ENCODE measurements at places on chromosomes 3 and 15.

GRCh38 chr3:34102288-34102687 lies 303.9 kb downstream of the PDCD6IP start:
- no peak for DNase-seq

DNA sequence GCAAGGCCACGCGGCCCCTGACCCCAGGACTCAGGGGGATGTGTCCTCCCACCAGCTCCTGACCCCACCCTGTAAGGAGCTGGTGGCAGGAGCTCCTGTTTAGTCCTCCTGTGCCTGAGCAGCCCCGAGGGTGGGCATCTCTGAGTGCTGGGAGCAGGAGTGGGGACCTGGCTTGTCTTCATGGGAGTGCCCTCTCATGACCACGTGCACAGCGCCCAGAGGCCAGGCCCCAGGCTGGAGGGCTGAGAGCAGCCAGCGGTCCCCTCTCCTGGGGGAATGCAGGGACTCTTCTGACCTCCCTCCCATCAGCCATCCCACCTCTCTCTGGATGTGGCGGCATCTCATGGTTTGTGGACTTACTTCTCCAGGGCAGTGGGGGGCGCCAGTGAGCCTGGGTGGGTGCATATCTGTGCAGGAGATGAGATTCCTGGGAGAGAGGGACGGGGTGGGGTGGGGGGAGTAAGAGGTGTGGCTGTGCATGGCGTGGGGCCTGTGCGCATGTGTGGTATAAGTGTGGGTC lies 205.6 kb downstream of the TBC1D2B start:
- DNase-seq, result no peak

DNA sequence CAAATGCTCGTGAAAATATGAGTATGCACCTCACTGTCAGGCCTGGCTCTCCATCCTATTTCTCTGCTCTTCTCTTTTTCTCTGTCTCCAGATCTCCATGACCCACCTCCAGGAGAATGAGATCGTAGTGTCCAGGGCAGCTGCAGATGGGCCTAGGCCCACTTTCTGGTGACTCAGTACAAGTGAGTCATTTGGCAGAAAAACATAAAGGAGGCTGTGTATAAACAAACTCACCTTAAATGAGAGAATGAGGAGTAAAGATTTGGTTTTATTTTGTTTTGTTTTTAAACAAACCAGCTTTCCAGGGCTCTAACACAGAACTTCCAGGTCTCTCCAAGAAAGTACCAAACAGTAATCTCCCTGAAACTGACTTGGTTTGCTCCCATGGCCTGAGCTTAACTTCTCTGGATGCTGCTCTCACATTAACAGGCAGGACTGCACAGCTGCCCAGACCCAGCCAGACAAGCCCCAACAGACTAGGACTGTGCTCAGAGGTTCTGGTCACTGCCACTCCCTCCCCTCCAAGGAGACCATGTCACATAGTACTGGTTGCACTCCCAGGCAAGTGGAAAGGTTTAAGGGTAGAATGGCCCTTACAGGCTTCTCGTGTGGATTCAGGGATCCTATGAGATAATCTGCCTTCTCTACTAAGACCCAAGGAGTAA lies 1.5 kb upstream of the HEG1 start:
- DNase-seq, result no peak

GRCh38 chr3:184005941-184006507 lies 11.7 kb downstream of the ABCC5 start:
- no peak for DNase-seq

- DNase-seq, result peak; percentile 44
Measured at GRCh38 chr3:98602078-98602678, 8.8 kb upstream of the CPOX start.

DNA sequence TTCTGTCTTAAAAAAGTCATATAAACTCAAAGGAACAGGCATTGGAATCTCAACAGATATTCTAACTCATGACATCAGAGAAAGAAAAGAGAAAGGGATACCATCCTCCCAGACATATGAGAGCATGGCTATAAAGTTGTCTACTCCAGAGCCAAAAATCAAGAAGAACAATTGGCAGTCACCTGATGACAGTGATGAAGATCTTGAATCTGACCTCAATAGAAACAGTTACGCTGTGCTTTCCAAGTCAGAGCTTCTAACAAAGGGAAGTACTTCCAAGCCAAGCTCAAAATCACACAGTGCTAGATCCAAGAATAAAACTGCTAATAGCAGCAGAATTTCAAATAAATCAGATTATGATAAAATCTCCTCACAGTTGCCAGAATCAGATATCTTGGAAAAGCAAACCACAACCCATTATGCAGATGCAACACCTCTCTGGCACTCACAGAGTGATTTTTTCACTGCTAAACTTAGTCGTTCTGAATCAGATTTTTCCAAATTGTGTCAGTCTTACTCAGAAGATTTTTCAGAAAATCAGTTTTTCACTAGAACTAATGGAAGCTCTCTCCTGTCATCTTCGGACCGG lies 35.9 kb downstream of the UNC13C start:
- no peak for DNase-seq

DNA sequence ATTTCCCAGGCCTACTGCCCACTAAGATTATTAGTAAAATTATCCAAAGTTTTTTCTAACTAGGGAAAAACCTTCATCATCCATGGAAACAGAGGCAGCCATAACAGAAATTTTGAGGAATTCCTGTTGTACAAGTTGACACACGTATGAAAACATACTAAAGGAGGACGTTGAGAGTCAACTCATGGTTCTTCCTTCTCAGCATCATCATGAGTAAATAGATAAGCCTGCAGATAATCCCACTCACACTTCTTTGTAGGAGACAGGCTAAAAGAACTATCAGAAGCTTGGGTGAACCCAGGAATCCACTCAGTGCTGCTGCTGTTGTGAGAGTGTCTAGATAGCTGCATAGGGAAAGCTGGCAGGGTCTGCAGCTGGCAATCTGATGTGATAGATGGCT lies 694.8 kb upstream of the NR2F2 start:
- DNase-seq, result no peak

DNA sequence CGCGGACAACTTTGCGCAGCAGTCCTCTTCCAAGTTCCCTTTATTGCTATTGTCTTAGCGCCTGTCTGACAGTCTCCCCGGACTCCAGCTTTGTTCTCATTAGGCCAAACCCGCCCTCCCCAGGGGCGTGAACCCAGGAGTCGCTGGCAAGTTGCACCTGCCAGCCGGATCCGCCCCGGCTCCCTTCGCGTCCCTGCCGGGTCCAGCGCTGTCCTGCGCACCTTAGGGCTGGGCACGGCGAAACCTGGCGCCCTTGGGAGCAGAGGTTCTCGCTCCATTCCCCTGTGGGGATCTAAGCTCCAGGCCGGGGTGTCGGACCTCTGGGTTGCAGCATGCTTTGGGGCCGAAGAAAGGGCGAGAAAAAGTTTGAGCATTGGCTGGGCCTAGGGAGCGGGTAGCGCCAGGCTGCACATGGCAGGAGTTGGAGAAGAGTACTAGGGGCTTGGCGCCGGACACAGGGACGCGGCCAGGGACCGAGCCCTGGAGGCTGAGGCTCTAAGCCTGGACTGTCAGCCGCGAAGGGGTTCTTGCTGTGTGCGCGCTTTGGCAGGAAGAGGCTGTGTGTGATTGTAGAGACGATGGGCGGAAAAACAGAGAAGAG lies 335.1 kb upstream of the THRB start:
- no peak for DNase-seq

- DNase-seq, result no peak
Measured at GRCh38 chr3:40915346-40915865, 283.9 kb upstream of the CTNNB1 start.

GRCh38 chr3:87270908-87271700 lies 5.3 kb downstream of the POU1F1 start:
- no peak for DNase-seq

DNA sequence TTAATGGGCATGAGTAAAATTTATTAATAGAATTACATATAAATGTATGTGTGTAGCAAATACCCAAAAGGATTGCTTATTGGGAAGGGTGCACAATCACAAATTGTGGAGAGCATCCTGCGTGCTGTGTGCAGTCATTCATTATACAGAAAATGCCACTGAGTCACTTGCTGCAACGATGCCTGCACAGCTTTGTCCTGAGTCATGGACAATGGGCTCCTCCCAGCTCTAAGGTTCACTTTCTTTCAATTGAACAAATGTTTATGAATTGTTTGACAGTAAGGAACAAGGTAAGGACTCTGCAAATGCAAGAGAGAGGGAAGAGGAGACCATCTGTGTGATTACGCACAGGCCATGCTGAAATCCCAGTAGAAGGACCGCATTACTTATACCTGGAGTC lies 18.7 kb downstream of the CFAP161 start:
- no peak for DNase-seq

DNA sequence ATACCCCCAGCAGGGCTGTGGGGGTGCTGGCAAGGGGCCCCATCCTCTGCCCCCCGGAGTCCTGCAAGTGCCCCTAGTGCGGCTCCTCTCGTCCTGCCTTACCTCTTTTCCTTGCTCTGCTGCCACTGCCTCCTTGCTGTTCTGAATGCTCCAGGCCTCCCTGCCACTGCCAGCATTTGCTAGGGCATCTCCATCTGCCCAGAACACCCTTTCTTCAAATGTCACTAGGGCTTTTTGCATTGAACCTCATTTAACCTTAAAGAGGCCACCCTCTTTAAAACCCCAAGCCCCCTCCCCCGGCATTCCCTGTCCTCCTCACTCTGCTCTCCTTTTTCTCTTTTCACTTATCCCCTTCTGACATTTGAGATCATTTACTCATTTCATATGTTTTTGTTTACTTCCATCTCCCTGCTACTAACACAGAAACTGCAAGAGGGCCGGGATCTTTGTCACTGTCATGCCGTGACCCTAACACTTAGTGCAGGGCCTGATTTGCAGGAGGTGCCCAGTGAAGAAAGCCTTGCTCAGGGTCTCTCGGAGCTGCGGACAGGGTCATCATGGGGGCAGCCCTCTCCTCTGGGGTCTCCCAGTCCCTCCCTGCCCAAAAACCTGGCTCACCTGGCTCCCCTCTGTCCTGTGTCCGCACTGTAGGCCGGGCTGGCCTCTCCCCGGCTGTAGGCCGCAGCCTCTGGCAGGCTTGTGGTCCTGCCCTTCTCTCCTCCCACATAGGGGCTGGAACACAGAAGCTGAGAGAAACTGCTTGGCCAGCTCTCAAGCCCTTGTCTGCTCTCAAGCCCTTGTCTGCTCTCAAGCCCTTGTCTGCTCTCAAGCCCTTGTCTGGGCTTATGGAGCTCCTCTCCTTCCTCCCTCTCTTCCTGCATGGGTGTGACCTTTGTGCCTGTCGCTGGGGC lies at the start of gene ACOX2:
Gene ACOX2 (minus strand): TSS at position 690 of the 911 bp plus-strand sequence. CDS start 2,084 bp downstream, outside the sequence.
- DNase-seq, result no peak

GRCh38 chr3:12288182-12289129 lies at the start of gene PPARG:
Gene PPARG (plus strand): TSS chr3:12289070. CDS start chr3:12379712, 90,642 bp downstream.
- DNase-seq, result no peak

- no peak for DNase-seq
Measured at GRCh38 chr3:13265507-13265906, 154.6 kb downstream of the NUP210 start.

- DNase-seq, result no peak
Measured at GRCh38 chr3:20186600-20187004, 596 bp upstream of the SGO1 start.

GRCh38 chr15:42742149-42742548 lies 5.2 kb upstream of the CDAN1 start:
- no peak for DNase-seq

- DNase-seq, result no peak
Measured at GRCh38 chr3:74623261-74623836, 8.9 kb upstream of the CNTN3 start.

DNA sequence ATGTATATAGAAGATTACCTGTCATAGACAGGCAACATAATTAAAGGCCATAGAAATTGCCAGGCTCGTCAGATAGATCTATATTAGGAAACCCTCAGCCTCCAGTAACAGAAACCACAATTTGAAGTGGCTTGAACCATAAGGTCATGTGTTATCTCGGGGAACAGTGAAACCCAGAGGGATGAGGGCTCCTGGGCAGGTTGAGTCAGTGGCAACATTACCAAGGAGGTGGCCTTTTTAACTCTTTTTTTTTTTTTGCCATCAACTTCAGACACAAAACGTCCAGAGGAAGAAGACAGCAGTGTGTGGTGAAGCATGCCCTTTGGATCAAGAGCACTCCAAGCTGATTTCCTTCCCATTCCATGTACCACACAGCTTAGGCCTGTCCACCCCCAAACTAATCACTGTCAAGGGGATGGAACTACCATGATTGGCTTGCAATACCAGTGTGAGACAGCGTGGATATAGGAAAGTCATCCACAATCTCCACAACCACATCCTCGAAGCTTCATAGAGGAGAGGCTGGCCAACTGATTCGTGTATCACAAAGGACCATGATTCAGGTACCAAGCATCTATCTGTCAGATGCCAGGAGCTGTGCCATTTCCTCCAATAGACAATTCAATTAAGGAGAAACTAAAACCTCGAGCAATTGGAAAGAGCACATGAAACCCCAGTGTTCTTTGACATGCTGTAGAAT lies 999 bp upstream of the KIF7 start:
- DNase-seq, result no peak

GRCh38 chr15:74839526-74840395 lies 3.2 kb downstream of the ULK3 start:
- DNase-seq, result no peak

- DNase-seq, result no peak
Measured at GRCh38 chr3:14230729-14231128, 52.1 kb downstream of the LSM3 start.

DNA sequence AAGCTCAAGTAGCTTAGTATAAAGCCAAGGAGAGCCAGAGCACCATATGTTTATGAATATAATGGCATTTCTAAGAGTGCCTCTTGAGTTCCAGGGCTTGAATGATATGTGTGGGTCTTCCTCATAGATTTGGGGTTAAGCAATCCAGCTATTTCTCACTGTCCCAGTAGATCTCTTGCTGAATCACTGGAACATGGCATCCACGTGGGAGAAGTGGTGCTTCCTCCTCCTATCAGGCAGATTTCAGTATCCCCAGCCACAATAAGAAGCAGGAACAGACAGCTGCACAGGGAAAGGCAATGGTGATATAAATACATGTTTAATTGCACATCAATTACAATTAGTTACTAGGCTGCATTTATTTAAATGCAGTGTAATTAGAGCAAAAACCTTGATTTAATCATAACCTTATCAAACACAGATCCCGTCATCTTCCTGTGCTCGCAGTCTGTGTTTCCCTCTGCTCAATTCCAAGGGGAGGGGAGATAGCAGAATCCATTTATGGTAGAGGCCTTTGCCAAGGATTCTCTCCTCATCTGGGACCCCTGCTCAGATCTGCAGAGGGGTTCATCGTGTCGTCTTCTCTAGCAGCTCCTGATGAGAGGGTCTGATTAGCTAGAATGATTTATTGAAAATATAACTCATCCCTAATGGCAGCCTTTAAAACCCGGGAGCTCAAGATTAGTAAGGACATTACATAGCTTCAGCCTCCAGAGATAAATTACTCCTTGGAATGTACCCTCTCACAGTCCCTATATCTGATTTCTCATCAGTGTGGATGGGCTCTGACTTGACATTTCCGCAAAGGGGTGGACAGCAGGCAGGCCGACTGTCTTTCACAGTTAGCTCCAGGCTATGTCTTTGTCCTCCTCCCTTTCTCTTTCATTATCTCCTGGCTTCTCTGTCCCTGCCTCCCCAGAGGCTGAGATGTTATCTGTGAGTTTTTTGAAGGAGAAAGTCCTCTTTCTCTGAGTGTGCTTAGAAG lies 775.9 kb downstream of the AGBL1 start:
- no peak for DNase-seq

DNA sequence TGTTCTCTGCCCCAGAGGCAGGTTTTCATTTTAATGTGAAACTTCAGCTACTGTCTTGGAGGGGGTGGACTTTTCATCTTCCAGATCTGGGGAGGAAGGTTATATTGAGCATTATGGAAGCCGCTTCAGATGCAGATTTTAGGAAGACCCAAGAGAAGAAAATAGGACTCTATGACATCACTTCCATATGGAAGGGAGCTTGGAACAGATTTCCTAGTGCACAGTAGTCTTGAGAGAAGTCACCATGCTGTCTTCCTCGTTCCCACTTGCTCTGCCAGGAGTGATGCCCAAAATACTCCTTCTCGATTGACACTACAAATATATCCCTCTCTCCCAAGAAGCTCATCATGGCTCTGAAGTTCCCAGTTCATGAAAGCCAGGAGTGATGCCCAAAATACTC lies 197.2 kb downstream of the ATP10A start:
- no peak for DNase-seq
